NCI-H460 (cell line): ENCODE measurements at places on chromosomes 11 and 22.

GRCh38 chr11:33263549-33263948 lies 6.4 kb downstream of the HIPK3 start:
- no peak for DNase-seq

DNA sequence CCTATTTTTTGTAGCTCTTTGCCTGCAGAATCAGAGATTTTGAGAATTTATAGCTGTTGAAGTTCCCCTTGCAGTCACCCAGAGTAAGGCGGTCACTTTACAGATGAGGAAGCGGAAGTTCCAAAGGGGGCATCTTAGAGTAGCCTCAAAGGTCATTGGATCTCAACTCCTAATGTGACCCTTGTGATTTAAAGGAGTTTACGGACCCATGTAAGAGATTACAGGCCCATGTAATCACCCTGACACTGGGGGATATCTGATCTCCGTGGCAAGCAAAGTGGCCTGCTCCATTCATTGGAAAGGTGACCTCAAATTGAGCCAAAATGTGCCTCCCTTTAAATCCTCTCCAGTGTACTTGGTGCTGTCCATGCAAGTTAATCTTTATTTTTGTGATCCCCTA lies 15.7 kb downstream of the P2RX3 start:
- DNase-seq = no peak

DNA sequence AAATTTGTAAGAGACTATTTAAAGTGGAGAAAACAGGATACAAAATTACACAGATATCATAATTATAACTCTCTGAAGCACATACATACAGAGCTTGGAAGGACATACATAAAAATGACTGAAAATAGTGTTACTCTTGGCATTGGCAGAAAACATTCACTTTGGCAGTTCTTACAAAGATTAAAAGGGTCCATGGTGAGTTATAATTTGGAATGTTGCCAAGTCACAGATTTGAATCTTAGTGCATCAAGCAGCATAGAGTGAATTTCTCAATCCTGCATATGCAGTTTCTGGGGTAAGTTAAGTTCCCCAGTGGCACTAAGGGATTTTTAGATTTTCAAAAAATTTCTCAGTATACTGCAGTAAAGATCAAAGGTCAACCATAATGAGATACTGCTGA lies 115.9 kb downstream of the CCDC81 start:
- no peak for DNase-seq

GRCh38 chr11:11245453-11245852 lies 107.6 kb downstream of the CSNK2A3 start:
- no peak for DNase-seq

- DNase-seq = no peak
Observed at GRCh38 chr11:12449961-12450715, 72.8 kb downstream of the PARVA start.

DNA sequence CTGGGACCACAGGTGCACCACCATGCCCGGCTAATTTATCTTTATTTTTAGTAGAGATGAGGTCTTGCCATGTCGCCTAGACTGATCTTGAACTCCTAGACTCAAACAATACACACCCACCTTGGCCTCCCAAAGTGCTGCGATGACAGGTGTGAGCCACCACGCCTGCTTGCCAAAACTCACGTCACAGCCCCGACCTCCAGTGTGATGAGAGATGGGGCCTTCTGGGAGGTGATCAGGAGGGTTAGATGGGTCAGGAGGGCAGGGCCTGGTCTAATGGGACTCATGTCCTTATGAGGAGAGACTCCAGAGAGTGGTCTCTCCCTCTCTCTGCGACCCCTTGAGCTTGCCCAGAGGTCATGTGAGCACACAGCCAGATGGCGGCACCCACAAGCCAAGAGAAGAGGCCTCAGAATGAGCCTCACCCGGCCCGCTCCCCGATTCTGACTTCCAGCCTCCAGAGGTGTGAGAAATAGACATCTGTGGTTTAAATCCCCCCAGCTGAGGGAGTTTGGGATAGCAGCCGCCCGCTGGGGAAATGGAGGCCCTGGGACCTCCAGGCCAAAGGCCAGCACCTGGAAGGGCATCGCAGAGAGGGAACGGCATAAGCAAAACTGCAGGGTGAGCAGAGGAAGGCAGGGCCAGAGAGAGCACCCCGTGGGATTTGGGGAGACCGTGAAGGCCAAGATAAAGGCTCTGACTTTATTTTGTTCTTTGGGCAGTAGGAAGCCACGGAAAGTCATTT lies 24.1 kb upstream of the GAL start:
- no peak for DNase-seq

- DNase-seq = no peak
Observed at GRCh38 chr22:32325811-32326237, 31.8 kb upstream of the RFPL3 start.

DNA sequence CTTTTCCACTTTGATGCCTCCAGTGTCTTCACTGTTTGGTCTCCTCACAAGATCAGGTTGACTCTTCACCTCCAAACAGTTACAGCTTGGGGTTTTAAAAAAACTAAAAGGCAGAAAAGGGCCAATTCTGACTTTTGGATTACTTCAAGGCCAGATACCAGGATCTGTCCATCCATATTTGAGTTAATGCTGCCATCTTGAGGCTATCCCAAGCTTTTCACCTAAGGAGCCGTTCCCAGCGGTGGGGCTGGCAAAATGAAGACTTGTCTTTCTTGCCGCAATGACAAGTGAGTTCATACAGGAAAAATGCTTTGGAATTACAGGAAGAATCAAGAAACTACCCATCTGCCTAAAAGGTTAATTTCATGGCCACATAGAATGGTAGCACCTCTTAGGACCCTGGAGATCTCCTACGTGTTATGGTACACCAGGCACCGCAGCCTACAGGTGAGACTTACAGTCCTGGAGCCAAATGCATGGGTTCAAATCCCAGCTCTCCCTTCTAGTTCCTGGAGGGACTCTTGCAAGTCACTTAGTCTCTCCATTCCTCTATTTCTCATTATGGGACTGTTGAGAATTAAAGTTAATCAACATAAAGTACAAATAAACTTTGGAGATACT lies 6.0 kb upstream of the OR5B21 start:
- peak; percentile 48 for DNase-seq

DNA sequence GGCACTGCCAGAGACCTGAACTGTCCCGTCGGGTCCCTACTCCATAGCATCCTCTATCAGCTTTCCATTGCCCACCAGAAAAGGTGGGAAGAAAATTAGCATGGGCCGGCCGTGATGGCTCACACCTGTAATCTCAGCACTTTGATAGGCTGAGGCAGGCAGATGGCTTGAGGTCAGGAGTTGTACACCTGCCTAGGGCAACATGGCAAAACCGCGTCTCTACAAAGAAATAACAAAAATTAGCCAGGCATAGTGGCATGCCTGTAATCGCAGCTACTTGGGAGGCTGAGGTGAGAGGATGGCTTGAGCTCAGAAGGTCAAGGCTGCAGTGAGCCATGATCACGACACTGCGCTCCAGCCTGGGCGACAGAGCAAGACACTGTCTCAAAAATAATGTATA lies 3.5 kb downstream of the SLC25A18 start:
- no peak for DNase-seq

- DNase-seq = peak; percentile 49
Observed at GRCh38 chr11:58900479-58901420, 38.5 kb upstream of the GLYATL1 start.

DNA sequence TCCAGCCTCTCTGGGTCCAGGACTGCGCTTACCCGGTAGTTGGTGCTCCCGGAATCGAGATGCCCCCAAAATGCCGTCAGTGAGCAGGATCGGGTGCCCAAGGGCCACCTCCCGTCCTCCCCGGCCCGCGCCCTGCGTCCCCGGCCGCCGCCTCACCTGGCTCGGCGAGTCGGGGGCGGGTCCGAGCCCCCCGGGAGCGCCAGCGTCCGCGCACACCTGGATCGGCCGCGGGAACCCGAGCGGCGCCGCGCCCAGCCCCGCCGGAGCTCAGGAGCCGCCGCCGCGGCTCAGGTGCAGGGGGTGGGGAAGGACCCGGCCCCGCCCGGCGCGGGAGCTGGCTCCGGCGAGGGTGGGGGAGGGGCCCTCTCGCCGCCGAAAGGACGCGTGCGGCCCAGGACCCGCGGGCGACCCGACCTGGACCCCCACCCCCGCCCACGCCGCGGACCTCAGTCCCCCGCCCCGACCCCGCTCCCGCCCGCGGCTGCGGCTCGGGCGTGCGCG lies at the start of gene SHANK2:
Gene SHANK2 (minus strand): TSS at position 309 of the 501 bp plus-strand sequence. CDS start 105,251 bp downstream, outside the sequence.
- no peak for DNase-seq

- DNase-seq = no peak
Observed at GRCh38 chr22:31618057-31618456, 44.0 kb downstream of the PISD start.

DNA sequence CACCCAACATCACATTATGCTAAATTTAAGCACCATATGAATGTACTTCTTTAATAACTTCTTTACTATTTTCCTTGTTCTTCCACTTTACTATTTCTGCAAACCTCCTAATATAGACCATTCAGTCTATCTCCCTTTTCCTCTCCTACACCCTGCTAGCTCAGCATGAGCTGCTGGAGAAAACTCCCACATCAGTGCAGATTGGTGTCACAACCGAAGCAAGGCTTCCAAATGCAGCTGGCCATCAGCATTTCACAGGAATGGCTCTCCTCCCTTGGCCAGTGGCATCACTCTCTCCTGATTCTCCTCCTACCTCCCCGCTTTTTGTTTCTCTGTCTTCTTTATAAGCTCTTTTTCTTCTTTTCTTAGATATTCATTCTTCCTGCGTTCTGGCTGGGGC lies 118.7 kb upstream of the ZC3H12C start:
- no peak for DNase-seq

GRCh38 chr22:31488988-31489617 lies 539 bp downstream of the EIF4ENIF1 start:
- no peak for DNase-seq

DNA sequence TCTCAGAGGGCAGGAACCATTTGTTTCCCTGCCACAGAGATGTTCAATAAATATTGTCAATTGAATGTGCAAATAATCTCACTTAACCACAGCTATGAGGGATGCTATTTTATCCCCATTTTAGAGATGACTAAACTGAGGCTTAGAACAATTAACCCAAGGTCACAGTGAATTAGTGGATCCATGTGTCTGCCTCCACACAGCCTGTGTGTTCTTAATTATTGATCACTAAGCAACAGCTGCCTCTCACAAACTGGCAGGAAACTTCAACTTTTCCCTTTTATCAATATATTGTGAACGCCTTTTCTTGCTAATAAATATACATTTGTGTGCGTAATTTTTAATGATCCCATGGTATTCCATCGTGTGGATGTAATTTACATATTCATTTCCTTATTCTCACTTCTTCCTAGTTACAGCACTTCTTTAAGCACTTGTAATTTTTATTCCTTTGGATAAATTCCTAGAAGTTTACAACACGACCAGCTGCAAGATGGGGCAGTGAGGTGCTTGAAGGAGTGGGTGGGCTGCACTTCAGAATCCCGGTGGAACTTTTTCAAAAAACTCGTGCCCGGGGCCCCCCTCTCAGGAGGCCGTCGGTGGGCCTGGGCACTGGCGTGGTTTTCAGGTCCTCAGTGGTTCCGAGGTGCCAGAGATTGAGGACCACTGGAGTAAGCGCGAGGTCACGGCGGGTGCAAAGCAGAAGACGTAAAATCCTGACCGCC lies 915 bp upstream of the SREBF2 start:
- no peak for DNase-seq

- no peak for DNase-seq
Observed at GRCh38 chr11:86790195-86790725, 10.1 kb upstream of the PRSS23 start.

GRCh38 chr11:115698243-115698642 lies 194.0 kb upstream of the CADM1 start:
- no peak for DNase-seq

- no peak for DNase-seq
Observed at GRCh38 chr11:47410370-47411264, 2.2 kb downstream of the SLC39A13 start.

- DNase-seq = no peak
Observed at GRCh38 chr11:103050351-103050750, 41.6 kb downstream of the DCUN1D5 start.

GRCh38 chr11:120707663-120708062 lies 196.1 kb downstream of the GRIK4 start:
- no peak for DNase-seq

- DNase-seq = no peak
Observed at GRCh38 chr22:32691101-32691500, 110.4 kb upstream of the TIMP3 start.

DNA sequence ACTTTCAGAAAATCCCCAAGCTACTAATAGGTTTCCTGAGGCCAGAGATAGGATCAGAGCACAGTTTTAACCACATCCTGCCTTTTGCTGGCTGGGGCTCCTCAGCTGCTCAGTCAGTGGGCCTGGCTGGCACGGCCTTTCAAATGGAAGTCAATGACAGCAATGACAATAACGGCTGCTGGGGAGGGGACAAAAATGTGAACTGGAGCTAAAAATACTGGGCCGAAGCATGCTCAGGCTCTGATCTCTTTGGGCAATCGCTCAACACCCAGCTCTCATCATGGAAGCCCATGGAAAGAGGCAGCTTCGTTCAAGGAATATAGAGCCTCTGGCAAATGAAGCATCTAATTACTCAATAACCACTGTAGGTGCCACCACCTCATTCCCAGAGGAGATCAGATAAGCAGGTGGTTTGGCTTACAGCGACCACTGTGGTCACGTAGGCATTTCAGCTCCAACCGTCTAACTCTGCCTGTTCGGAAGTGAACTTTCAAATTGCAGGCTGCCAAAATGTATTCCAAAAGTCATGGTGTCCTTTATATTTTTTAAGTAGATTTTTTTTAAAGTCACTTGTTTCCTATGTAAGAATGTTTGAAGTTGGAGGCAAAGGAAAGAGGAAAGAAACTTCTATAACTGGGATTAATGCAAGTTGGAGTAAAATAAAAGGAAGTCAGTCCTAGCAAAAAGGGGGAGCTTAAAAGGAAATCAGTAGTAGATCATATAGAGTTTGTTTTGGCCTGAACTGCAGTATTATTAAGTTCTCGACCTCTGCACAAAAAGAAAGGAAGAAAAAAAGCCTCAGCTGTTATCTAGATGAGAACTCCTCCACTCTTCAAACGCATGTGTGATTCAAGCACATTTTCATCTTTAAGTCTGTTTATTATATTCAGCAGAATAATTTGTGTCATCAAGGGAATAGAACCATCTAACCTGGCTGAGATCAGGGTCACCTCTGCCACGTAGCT lies 14.1 kb downstream of the WT1 start:
- no peak for DNase-seq

DNA sequence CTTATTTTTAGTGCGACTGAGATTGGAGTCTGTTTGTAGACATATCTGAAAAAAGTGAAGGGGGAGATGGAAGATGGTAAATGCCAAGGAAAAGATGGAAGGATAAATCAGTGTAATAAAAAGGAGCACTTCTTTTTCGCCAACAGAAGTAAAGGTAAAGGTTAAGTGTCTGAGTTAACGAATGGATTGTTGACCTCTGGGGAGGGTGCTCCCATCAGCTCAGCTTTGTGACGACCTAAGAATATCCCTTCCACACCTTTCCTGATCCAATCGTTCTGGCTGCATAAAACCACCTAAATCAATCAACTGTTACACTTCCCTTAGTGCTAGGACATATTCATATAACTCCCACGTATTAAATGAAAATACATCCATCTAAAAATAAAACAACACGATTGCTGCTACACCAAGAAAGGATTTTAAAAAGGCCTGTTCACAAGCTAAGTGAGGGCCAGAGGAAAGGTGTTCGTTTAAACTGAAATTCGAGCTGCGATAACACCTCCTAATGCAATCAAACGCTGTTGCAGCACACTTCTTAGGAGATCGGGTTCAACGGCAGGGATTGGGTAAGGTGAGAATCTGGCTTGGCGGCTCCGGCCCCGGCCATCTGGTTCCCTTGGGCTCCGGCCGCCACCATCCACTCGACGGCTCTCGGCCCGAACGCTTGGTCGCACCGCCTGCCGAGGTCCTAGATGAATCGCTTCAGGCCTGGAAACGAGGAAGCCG lies 658 bp downstream of the C11orf71 start:
- DNase-seq = no peak

- DNase-seq = no peak
Observed at GRCh38 chr22:48659404-48659996, 1168.2 kb downstream of the BRD1 start.
